ENCODE measurements at places on chromosomes 16 and 17.

GRCh38 chr17:78642707-78643106, 65.5 kb upstream of the DNAH17 start:
- DNase-seq = no peak

- DNase-seq = peak; percentile 66
Measured at GRCh38 chr17:14321476-14321949, 20.6 kb downstream of the HS3ST3B1 start.

DNA sequence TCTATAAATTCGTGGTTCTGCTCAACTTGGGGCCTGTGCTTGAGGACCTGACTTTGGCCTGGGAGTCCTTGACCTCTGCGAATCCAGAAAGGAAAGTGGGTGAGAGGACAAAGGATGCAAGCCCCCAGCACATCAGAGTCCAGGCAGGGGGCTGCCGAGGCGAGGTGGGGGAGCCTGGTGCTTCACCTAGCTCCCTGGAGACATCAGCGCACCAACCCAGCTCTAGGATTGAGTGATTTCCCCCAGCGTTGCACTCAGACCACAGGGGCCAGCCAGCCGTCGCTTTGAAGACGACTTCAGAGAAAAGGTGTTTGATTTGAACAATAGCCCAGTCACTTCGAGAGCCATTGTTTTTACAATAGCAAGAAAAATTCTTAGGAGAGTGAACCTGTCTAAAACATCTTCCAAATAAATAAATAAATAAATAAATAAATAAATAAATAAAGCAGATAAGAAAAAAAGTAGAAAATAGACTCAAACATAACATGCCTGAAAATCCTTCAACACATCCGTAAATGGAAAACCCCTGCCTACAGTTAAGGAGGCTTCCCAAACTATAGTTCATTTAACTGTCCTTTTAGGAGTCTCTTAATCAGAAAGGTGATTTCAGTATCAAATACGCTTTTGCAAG, 180.9 kb downstream of the RBFOX3 start:
- DNase-seq = no peak

GRCh38 chr16:49058382-49058781, 223.3 kb downstream of the CBLN1 start:
- no peak for DNase-seq

DNA sequence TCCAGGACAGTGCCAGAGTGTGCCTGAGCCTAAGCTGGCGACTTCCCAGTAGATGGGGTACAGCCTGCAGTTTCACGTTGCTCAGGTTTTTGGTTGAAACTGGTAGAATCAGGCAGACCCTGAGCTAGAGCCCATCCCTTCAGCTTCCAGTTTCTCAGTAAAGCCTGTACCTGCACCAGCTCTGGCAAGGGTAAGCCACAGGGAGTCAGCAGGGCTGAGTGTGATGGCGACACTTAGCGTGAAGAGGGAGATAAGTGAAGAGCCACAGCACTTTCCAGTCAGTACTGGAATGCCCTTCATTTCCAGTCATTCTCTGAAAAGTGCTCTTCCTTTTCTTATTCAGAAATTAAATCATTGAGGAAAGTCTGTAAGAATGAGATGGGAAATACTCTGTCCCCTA, 22.4 kb downstream of the PLD6 start:
- DNase-seq = no peak

GRCh38 chr16:77922228-77922754, 100.1 kb upstream of the CLEC3A start:
- DNase-seq = no peak

- DNase-seq = no peak
Measured at GRCh38 chr16:2404099-2404498, 25.1 kb upstream of the CCNF start.

DNA sequence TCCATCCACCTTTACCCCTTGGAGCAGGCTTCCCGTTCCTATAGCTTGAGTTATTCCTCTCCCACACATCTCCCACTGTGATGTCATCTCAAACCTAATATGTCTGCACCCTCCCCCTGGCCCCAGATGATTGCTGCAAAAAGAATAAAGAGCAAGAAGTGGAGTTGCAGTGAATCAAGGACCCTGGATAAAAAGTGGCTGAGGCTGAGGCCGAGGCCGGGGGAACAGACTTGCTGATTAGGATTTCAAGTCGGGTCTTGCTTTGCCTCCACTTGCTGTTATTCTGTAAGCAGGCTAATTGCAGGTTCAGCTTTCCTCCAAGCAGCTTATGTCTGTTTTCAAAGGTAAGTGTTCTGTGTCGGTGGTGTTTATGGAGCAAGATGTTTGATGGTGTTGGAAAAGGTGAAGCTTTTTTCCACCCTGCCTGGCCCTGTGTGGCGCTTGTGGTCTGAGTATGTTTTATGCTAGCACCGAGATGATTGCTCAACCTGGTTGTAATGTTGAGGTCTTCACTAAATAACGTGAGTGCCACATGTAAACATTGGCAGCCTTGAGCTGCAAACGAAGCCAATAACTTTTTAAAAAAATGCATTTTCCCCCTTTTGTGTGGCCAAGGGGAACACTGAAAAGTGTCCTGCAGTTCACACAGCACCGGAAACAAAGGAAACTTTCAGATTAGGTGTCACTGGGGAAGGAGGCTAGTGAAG, 15.4 kb downstream of the HS3ST3B1 start:
- DNase-seq = peak; percentile 25

DNA sequence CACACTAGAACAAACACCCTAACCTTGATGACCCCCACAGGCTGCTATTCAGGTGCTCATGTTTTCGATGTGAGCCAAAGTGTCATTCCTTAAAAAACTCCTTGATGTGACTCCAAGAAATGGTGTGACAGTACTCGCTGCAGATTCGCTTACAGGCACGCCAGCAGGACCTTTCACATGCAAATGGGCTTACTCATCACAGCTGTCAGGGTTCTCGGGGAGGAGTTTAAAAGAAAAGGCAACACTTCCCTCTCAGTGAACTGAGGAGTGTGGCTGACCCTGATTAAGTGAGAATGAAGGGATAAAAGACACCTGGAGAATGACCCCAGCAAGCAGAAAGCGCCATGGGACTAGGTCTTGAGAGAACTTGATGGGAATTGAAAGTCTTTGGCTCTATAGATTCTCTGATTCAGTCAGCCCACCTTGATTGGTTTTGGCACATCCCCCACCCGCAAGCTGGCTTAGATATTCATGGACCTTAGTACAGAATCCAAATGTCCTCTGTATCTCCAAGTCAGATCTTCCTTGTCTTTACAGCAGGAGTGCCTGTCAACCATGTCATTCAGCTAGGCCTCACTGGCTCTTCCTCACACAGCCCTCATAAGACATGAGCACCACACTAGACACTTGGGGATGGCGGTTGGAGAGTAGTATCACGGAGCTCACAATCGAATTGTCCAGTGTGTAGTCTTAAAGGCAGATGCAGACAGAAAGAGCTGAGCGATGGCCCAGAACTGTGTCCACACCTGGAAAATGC, 82.6 kb downstream of the HIC1 start:
- DNase-seq = peak; percentile 89
